Suppressor macrophage treated with lipopolysaccharide for 1 hour (primary cell): ENCODE measurements at places on chromosomes 12 and 14.

GRCh38 chr14:89325299-89325883 lies 91.6 kb downstream of the FOXN3 start:
- DNase-seq = no peak

DNA sequence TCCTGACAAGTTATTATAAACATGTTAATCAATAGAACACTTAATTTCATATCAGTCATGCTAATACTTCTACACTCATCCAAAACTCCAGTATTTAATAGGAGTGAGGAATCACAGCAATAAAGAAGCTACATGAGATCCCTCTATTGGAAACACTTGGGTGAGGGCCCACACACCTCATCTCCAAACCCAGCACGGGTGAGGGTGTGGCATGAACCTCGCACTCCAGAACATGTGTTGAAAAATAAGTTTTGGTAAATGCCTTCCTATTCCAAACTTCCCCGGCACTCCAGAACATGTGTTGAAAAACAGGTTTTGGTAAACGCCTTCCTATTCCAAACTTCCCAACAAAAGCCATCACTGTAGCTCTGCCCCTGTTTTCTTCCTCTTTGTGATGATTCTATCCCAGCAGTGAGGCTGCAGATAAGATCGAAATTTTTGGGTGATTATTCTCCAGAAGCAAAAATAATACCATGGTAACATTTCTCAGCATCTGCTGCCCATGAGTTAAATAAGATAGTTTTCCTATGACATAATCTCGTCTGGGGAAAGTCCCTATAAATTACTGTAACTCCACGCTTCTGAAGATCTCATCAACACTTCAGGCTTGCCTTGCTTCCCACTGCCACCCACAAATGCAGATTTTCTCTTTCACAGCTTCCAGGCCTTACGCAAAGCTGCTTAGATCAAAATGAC lies 24.4 kb upstream of the PTPRB start:
- peak; percentile 11 for DNase-seq

GRCh38 chr12:26727482-26728204 lies 105.4 kb downstream of the ITPR2 start:
- no peak for DNase-seq

GRCh38 chr12:80412343-80412953 lies 31.6 kb upstream of the PTPRQ start:
- DNase-seq = peak; percentile 63

DNA sequence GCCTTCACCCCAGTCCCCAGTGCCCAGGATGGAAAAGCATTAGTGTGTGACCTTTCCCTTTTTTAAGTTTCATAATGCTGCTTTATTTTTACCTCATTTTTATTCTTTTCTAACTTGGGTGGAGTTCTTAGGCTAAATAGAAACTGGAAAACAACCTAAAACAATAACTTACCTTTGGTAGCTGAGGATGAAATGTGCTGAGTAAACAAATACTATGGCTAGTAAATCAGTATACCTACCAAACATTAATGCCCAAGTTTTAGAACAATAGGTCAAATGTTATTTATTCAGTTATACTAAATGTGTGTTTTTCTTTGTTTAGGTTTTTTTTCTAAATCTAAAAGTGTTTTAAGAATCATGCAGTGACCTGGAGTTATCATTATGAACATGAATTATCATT lies 226.6 kb upstream of the G2E3 start:
- DNase-seq = no peak

GRCh38 chr12:57868851-57869268 lies 22.3 kb upstream of the CTDSP2 start:
- no peak for DNase-seq

DNA sequence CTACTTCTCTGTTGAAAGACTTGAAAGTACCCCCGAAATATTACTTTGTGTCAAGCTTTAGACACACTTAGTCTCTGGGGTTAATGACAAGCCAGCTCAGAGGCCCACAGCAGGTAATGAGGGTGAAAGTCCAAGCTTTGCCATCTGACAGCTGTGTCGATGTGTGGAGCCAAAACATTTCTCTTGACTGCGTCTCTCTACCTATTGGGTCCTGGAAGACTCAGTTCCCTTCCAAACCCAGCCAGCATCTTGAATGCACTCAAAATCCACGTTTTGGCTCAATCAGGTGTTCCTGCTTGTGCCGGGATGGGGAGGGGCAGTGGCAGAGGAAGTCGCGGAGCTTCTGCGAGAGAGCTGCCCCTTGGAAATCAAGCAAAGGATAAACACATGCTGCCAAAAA lies 3.2 kb downstream of the PLXNC1 start:
- peak; percentile 19 for DNase-seq

DNA sequence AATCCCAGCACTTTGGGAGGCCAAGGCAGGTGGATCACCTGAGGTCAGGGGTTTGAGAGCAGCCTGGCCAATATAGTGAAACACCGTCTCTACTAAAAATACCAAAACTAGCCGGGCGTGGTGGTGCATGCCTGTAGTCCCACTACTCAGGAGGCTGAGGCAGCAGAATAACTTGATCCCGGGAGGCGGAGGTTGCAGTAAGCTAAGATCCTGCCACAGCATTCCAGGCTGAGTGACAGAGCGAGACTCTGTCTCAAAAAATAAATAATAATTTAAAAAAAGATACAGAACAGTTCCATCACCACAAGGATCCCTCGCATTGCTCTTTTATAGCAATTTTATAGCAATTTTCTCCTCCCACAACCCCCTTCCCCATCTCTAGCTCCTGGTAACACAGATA lies 4.7 kb upstream of the PDE1B start:
- DNase-seq = no peak
